ENCODE measurements at places on chromosomes 6 and 20.

- DNase-seq, result no peak
Measured at GRCh38 chr20:1524004-1524403, 32.8 kb upstream of the SIRPB2 start.

DNA sequence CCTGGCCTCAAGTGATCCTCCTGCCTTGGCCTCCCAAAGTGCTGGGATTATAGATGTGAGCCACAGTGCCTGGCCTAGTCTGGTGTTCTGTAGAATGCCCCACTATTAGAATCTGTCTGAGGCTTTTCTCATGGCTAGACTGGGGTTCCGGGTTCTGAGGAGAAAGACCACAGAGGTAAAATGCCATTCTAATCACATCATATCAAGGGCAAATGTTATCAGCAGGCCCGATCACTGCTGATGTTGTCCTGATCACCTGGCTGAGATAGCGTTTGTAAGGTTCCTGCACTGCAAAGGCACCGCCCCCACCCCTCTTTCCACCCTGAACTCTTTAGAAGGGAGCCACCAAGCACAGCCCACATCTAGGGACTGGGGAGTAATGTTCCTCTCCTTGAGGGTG, 6.7 kb upstream of the SRC start:
- DNase-seq, result no peak

DNA sequence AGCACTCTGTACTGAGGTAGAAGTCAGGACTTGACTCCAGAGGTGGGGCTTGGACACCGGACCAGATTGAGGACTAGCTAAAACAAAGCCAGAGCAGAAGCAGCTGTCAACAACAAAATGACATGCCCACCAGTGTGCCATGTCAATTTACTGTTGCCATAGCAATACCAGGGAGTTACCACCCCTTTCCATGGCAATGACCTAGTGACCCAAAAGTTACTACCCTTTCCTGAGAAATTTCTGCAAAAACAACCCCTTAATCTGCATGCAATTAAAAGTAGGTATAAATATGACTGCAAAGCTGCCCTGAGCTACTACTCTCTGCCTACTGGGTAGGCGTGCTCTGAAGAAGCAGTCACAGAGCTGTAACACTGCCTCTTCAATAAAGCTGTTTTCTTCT, 21.0 kb downstream of the MAP3K5 start:
- DNase-seq, result no peak

- peak; percentile 57 for DNase-seq
Measured at GRCh38 chr6:140979642-140980091, 1153.1 kb upstream of the GJE1 start.

Measured in GM03348 (cell line).